Stimulated activated CD4-positive, alpha-beta T cell treated with anti-CD3 and anti-CD28 coated beads, Interleukin-2, amount 100 ng/mL, for 4 hours (primary cell): ENCODE measurements at places on chromosomes 7 and 10.

GRCh38 chr10:131580076-131580652, 268.6 kb upstream of the TCERG1L start:
- no peak for DNase-seq

DNA sequence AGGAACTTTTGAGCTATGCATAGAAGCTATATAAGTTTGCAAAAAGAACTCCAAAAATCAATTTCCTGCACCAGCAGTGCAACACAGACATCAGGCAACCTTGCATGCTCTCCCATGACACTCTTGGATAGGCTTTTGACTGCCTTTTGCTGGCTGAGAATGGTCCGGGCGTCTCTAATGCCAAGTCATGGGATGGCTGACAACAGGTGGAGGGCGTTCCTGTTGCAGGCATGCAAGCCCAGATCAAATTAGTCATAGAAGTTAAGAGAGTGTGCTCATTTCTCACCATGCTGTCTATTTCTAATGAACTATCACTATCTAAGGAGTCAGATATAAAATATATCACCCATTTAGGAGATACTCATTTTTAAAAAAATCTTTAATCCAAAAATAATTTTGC, 8.4 kb downstream of the PLCE1 start:
- no peak for DNase-seq

DNA sequence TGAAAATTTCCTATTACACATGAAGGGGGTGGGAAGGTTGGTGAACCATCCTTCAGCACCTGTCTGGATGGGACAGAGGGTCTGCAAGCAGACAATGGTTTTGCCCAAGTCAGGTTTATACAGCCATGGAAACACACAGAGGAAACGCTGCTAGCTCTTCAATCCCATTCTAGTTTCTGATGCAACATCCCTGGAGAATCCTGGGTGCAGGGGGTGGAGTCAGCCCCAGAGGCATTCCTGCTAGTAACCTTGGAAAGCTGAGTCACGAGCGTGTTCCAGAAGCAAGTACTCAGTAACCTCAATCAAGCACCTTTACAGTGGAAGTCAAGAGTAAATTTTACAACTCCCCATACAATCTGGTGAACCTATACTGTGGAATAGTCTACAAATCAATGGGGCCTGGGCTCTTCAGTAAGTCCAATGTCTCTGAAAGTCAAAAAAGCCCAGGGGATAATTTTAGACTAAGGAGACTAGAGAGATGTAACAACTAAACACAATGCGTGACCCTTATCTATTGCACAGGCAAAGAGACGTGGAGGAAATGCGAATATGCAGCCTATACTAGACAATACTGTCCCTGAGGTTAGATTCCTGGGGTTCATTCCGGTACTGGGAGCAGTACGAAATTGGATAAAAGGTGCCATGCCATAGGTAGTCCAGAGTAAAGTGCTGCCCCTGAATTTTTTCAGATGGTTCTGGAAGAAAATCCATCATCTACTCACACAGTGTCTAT, 95.4 kb downstream of the ZRANB1 start:
- no peak for DNase-seq

GRCh38 chr7:2840458-2840857, 3.6 kb downstream of the GNA12 start:
- no peak for DNase-seq

GRCh38 chr10:7547829-7548228, 118.9 kb downstream of the ITIH5 start:
- DNase-seq: no peak

GRCh38 chr7:1109581-1110310, 21.8 kb downstream of the GPER1 start:
- no peak for DNase-seq

GRCh38 chr7:21429021-21429420, 1.1 kb downstream of the SP4 start:
- no peak for DNase-seq

- peak; percentile 77 for DNase-seq
These were observed at the start of gene HPS1 for GRCh38 chr10:98446661-98447221. Gene HPS1 (minus strand): TSS chr10:98446935. CDS start chr10:98443240, 3,695 bp downstream.

DNA sequence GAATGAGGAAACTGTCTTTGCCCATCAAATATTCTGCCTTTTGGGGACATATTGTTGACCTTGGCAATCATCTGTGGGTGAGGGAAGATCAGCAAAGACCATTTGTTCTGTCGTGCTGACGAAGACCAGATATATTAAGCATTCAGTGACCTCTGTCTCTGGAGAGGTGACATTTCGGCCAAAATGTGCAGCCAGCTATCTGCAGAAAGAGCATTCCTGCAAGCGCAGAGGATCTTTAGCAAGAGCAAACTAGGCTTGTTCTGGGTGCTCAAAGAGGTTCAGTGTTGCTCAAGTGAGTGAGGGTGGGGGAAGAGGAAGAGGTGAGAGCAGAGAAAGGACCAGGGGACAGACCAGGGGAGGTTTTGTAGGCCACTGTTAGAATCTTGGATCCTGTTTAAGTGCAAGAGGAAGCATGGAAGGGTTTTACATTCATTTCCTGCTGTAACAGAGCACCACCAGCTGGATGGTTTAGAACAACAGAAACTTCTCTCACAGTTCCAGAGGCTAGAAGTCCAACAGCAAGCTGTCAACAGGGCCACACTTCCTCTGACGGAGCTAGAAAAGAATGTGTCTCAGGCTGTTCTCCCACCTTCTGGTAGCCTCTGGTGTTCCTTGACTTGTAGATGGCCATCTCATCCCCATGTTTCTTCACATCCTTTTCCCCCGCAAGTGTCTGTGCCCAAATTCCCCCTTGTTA, 11.2 kb downstream of the C10orf120 start:
- no peak for DNase-seq

DNA sequence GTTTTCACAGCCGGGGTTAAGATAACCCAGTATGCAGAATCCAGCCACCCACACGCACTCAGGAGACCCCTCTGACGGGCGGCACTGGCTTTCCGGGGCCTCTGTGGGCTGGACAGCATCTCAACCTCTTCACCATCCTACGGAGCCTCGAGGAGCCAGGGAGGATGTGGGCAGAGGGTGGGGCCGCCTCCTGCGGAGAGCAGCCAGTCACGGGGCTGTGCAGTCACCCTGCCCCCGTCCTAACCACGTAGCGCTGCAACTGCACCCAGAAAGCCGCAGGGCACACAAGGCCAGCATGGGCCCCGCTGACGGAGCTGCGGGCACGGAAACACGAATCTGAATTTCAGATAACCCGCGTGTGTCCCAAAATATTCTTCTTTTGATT, 270.3 kb downstream of the ELFN1 start:
- peak; percentile 84 for DNase-seq

DNA sequence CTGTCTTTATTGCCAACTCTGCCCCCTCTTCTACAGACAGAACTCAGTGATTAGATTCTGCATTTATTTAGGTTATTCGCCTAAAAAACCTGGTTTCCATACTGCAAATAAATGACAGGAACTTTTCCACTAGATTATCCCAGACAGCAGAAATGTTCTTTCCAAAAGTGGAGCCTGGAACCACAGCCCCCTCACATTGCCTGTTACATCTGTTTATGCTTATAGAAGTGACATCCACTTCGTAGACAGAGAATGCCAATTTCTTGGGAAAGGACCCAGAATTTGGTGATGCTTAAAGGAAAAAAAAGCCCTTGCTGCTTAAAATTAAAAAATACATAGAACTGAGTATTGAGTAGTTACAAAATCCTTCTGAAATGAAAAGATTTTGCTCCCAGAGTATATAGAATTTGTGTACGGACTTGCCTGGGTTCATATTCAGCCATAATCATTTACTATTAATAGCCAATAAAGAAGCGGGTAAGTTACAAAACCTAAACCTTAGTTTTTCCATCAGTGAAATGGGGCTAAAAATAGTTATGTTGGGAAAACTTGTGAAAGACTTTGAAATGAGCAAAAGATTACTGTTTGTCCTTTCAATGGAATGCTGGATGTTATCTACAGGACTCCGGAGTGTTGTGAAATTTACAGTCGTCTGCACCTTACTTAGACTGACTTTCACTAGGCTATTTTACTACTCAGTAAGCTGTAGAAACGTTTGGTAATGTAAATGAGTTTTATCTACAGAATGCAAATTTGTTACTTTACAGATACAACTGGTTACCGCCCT, 1.1 kb upstream of the PPP1R9A start:
- no peak for DNase-seq

GRCh38 chr7:102030696-102031095, 213.3 kb downstream of the CUX1 start:
- DNase-seq: no peak

GRCh38 chr7:32206987-32207386, 136.8 kb upstream of the PDE1C start:
- no peak for DNase-seq

- no peak for DNase-seq
These were observed 85.5 kb downstream of the GLRX3 start for GRCh38 chr10:130221456-130222375.

GRCh38 chr7:42161719-42162118, 75.3 kb downstream of the GLI3 start:
- DNase-seq: no peak

- no peak for DNase-seq
These were observed 36.2 kb downstream of the ZCCHC24 start for GRCh38 chr10:79409038-79409725.

GRCh38 chr10:121709675-121710073, 111.4 kb upstream of the FGFR2 start:
- DNase-seq: no peak

- DNase-seq: no peak
These were observed 58.3 kb downstream of the MMRN2 start for GRCh38 chr10:86899132-86899531.

GRCh38 chr7:74097937-74098614, 14.5 kb downstream of the LIMK1 start:
- no peak for DNase-seq

DNA sequence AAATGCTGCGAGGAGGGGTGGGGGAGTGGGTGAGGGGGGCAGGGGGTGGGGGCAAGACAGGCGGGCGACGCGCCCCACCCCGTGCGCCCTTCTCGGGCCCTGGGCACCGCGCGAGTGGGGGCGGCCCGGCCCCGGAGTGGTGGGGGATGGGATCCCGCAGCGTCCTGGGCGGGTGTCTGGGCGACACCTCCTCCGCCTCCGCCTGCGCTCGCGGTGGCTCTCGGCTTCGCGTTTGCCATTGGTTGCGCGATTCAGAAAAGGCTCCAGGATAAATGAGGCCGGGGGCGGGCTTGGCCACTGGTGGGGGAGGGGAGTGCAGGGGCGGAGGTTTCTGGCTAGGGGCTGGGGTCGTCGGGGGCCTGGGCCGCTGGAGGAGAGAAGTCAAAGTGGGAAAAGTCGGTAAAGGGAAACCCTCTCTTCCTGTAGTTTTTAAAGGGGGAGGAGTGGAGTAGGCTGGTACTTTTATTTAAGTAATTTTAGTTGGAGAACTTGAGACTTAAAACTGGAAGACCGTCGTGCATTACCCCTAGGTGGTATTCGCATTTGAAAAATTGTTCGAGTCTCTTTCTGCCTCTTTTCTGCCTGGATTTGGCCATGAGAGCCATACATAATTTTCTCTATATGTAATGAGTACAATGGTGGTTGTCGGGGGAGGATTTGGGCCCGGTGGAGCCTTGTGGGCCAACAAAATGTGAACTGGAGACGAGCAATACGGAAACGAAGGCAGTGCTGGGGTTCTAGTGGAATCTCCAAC, 992 bp upstream of the IGF2BP3 start:
- DNase-seq: no peak
